Body of pancreas (tissue), 4 donors: ENCODE measurements at places on chromosomes 4 and X. TPM values are rescaled to one million over a fixed set of nuclear protein-coding genes. Genes with fewer than 3 reads are reported as not detected.

DNA sequence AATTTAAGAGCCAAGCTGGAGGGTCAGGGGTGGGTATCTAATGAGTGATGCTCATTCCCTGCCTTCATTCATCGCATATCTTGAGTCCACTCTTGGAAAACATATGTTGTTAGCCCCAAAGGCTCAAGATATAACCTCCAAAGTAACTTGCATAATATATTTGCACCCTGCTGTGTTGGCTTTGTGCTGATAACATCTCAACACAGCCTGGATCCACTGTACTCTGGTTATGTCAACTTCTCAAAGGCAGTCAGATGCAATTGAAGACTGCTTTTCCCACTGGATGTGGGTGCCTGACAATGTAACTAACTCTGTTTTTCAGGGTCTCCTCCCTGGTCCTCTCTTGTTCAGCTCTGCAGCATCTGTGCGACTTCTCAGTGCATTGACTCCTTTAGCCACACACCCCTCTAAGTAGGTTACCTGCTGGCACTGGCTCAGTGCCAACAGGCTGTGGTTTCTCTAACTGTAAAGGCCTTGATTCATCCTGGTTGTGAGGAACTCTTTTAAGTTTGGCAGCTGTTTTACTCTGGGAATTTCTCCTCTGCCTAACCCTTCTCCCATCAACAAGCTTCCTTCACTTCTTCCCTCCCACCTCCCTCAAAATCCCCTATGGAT is 28.1 kb downstream of the SLC16A2 start:
- no peak overlapping the region for H3K4me3 ChIP-seq
- H3K27ac ChIP-seq: no peak overlapping the region
- no peaks in the 10 kb centered on the region for H3K4me1 ChIP-seq
- DNase-seq: peak; percentile 38
- H3K36me3 ChIP-seq: no peaks in the 10 kb centered on the region
- H3K27me3 ChIP-seq: no peaks in the 10 kb centered on the region

GRCh38 chr4:107255114-107255513 is 219.0 kb upstream of the DKK2 start:
- DNase-seq: no peak
- H3K27ac ChIP-seq: no peak overlapping the region
- H3K4me1 ChIP-seq: no peaks in the 10 kb centered on the region
- no peaks in the 10 kb centered on the region for H3K27me3 ChIP-seq
- H3K36me3 ChIP-seq: no peaks in the 10 kb centered on the region
- H3K4me3 ChIP-seq: no peak overlapping the region

Gene USP27X
- 1.3 TPM for total RNA-seq

DNA sequence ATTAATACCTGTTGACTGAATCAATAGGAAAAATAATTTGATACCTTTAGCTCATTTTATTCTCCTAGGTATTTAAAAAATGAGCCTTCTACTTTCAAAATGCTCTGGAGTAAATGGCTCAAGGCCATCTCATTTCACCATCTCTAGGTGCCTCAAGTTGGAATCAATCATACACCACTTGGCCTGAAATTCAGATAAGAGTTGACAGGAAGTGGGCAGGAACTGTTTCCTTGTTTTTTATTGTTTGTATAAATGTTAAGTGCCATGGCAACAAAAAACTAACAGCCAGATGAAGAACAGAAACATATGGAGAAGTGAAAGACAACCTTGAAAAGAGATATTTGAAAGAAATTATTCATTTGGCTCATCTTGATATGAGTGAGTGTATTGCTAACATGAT is 12.4 kb downstream of the LIMCH1 start:
- H3K27ac ChIP-seq: no peak overlapping the region
- no peak overlapping the region for H3K4me3 ChIP-seq
- H3K36me3 ChIP-seq: no peaks in the 10 kb centered on the region
- no peaks in the 10 kb centered on the region for H3K27me3 ChIP-seq
- peaks cover 37% of the 10 kb centered on the region for H3K4me1 ChIP-seq

Gene F8A2
- 7.6 TPM for total RNA-seq

DNA sequence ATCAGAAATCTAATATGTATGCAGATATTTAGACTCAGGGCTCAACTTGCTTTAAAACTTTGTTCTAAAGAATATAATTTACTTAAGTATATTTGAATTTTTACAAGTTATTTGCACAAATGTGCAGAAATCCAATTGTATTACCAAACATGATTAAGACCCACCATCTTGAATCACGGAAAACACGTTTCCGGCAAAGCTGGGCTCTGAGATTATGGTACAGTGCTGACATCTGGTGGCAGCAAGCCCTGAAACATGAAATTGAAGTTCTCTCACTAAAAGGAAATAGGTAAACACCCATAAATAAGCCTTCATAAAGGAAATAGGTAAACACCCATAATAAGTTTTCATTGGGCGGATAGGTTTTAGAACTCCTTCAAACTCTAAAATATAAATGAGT is 98.3 kb upstream of the MAOA start:
- H3K27ac ChIP-seq: no peak overlapping the region
- H3K4me3 ChIP-seq: no peak overlapping the region
- H3K36me3 ChIP-seq: no peaks in the 10 kb centered on the region
- peak; percentile 79 for DNase-seq
- H3K27me3 ChIP-seq: no peaks in the 10 kb centered on the region

- H3K4me3 ChIP-seq: no peak overlapping the region
- no peaks in the 10 kb centered on the region for H3K27me3 ChIP-seq
- H3K4me1 ChIP-seq: no peaks in the 10 kb centered on the region
- no peak overlapping the region for H3K27ac ChIP-seq
- H3K36me3 ChIP-seq: no peaks in the 10 kb centered on the region
Observed at GRCh38 chr4:171785388-171785787, 27.8 kb upstream of the GALNTL6 start.
